ENCODE measurements at places on chromosomes 7 and 10. TPM values are rescaled to one million over a fixed set of nuclear protein-coding genes. Genes with fewer than 3 reads are reported as not detected.
A peak's percentile ranks its signal among the peaks of the same experiment; 100 is the strongest.

GRCh38 chr7:111622084-111622483 lies 59.8 kb upstream of the IMMP2L start:
- H3K4me1 ChIP-seq, result no peaks in the 10 kb centered on the region
- H3K27ac ChIP-seq, result no peak overlapping the region
- DNase-seq, result no peak
- peaks cover 5% of the 10 kb centered on the region for H3K27me3 ChIP-seq
- H3K4me3 ChIP-seq, result no peak overlapping the region
- H3K36me3 ChIP-seq, result no peaks in the 10 kb centered on the region

The ZEB1 gene
- 28.4 TPM for total RNA-seq

The PGAM2 gene
- total RNA-seq, result 0.49 TPM

The LRRTM3 gene
- not detected for total RNA-seq

DNA sequence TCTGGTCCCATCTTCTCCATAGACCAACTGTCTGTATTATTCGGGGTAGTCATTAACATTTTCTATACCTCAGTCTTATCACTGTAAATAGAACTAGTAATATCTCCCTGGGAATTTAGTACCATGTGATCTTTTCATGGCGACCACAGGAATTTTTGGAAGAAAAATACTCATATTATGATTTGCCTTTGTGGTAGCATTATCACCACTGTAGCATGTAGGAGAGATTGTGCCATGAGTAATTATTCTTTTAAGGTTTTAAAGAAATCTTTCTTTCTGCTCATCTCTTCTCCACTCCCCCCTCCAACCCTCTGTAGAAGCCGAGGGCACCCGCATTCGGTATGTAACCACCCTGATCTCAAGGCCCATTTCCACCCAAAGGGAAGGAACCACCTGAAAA lies 25.0 kb downstream of the ZNF365 start:
- H3K27ac ChIP-seq, result no peak overlapping the region
- H3K4me3 ChIP-seq, result no peak overlapping the region
- peaks cover 14% of the 10 kb centered on the region for H3K27me3 ChIP-seq
- no peaks in the 10 kb centered on the region for H3K36me3 ChIP-seq

GRCh38 chr10:45438466-45439090 lies 64.6 kb downstream of the ALOX5 start:
- H3K27me3 ChIP-seq, result no peaks in the 10 kb centered on the region
- H3K4me3 ChIP-seq, result no peak overlapping the region
- no peak overlapping the region for H3K27ac ChIP-seq
- no peaks in the 10 kb centered on the region for H3K36me3 ChIP-seq
- no peak for DNase-seq

The KCNIP2 gene
- total RNA-seq, result 2.4 TPM

The INSYN2A gene
- not detected for total RNA-seq

The PMS2 gene
- 22.8 TPM for total RNA-seq

DNA sequence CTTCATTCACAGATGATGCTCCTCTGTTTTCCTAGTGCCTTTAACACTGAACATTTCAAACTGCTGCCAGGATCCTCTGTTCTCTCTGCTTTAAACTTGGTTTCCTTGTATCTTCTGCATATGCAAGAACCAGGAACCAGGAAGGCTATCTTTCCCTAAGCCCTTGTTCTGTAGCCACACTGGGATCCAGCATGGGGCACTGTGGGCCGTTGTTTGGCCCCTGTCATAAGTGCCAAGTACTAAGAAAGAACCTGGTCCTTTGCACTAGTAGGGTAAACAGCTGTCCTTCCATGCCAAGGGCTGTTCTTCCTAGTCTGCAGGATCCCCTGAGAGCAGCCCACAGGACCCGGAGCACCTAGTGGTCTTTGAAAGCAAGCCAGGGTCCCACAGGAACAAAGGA lies 49.0 kb upstream of the TRIM8 start:
- H3K27me3 ChIP-seq, result no peaks in the 10 kb centered on the region
- no peak for DNase-seq
- no peak overlapping the region for H3K4me3 ChIP-seq
- H3K27ac ChIP-seq, result no peak overlapping the region
- H3K4me1 ChIP-seq, result no peaks in the 10 kb centered on the region

DNA sequence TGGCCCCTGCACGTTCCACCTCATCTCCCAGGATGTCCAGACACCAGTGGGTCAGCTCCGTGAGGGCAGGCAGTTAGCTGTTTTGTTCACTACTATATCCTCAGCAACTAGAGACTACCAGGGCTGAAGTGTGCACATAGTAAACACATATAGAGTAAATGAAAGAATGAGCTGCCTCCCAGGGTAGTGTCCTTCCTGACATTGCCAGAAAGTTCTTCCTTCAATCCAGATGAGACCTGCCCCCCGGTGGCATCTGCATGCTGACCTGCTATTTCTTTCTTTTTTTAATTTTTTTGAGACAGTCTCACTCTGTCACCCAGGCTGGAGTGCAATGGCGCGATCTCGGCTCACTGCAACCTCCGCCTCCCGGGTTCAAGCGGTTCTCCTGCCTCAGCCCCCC lies 14.0 kb upstream of the ARPC1A start:
- H3K27ac ChIP-seq, result no peak overlapping the region
- peaks cover 12% of the 10 kb centered on the region for H3K4me1 ChIP-seq
- no peak for DNase-seq
- peaks cover 1% of the 10 kb centered on the region for H3K27me3 ChIP-seq
- H3K36me3 ChIP-seq, result no peaks in the 10 kb centered on the region
- H3K4me3 ChIP-seq, result no peak overlapping the region

GRCh38 chr7:105304040-105304895 lies 84.5 kb downstream of the SRPK2 start:
- H3K27me3 ChIP-seq, result no peaks in the 10 kb centered on the region
- H3K4me1 ChIP-seq, result peaks cover 61% of the 10 kb centered on the region
- DNase-seq, result peak; percentile 32
- H3K27ac ChIP-seq, result peak overlapping the region; percentile 40

DNA sequence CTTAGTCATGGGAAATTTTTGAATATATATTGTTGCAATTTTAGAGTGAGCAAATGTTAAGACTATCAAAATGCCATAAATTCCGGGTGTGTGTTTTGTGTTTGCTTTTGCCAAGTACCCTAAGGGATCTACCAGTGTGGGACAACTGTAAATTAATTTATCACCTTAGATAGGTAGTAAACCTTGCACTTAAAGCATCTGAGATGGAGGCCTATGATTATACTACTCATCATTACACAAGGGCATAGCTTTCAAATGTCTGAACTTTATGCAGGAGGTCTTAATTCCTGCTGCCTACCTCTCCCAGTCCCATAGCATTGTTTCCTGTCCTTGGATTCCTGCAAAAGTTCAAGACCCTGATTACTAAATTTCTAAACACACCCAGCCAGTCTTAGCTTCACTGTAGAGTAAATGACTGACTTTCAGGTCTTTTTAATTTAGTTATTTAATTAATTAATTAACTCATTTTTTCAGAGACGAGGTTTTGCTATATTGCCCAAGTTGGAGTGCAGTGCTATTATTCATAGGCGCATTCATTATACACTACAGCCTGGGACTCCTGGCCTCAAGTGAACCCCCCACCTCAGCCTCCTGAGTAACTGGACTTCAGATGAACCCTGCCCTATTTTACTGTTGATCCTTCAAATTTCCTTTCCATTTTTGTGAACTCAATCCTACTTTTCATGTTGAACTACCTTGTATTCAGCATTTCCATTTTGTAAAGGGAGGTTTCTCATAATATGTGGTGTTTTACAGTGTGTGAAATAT lies 47.0 kb downstream of the THSD7A start:
- no peak overlapping the region for H3K4me3 ChIP-seq
- H3K4me1 ChIP-seq, result no peaks in the 10 kb centered on the region
- DNase-seq, result no peak
- H3K36me3 ChIP-seq, result no peaks in the 10 kb centered on the region

- H3K27me3 ChIP-seq, result no peaks in the 10 kb centered on the region
- H3K27ac ChIP-seq, result no peak overlapping the region
- H3K36me3 ChIP-seq, result peaks cover under 1% of the 10 kb centered on the region
- DNase-seq, result no peak
Measured at GRCh38 chr7:2651847-2652735, 20.3 kb downstream of the TTYH3 start.

The NPY4R gene
- not detected for total RNA-seq

- H3K4me1 ChIP-seq, result no peaks in the 10 kb centered on the region
- H3K4me3 ChIP-seq, result no peak overlapping the region
- no peaks in the 10 kb centered on the region for H3K27me3 ChIP-seq
- H3K27ac ChIP-seq, result no peak overlapping the region
Measured at GRCh38 chr7:158161194-158161593, 426.4 kb downstream of the PTPRN2 start.

- DNase-seq, result no peak
- no peaks in the 10 kb centered on the region for H3K4me1 ChIP-seq
- no peak overlapping the region for H3K4me3 ChIP-seq
Measured at GRCh38 chr7:47634273-47634672, 52.4 kb upstream of the TNS3 start.

- H3K27ac ChIP-seq, result no peak overlapping the region
- H3K4me3 ChIP-seq, result no peak overlapping the region
- DNase-seq, result no peak
- peaks cover 62% of the 10 kb centered on the region for H3K4me1 ChIP-seq
- no peaks in the 10 kb centered on the region for H3K36me3 ChIP-seq
Measured at GRCh38 chr7:101171442-101171837, 6.1 kb upstream of the VGF start.

DNA sequence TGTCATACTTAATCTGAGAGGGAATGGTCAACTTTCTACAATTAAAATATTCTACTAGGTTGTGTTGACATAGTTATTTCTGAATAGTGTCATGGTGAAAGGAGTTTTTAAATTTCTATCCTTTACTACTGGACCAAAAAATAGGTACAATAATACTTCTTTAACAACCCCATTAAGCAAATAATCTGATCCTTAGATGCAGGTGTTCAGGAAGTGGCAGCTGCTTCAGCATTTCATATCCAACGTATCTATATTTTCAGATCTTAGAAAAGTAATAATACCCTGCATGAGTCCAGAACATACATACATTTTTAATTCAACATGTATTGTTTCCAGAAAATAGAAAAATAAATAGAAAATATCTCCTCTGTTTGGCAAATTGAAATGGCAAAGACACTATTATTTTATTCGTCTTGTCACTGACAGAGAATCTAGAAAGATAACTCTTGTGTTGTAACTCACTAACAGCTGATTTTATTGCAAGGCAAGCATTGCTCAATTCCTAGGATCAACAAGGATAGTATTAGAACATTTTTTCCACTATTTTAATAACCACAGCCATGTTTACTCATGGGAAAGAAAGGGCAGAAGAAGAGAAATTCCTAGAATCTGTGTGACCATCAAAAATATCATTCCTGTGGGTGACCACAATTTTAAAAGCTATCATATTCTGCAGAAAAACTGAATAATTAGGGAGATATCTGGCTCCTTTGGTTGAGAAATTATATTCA lies 159.3 kb upstream of the CNTNAP2 start:
- no peak overlapping the region for H3K27ac ChIP-seq
- H3K27me3 ChIP-seq, result no peaks in the 10 kb centered on the region
- no peak for DNase-seq

The PLCE1 gene
- total RNA-seq, result not detected

- H3K36me3 ChIP-seq, result peaks cover 60% of the 10 kb centered on the region
- peak overlapping the region; percentile 92 for H3K27ac ChIP-seq
- peaks cover 84% of the 10 kb centered on the region for H3K4me1 ChIP-seq
- H3K4me3 ChIP-seq, result no peak overlapping the region
- H3K27me3 ChIP-seq, result no peaks in the 10 kb centered on the region
Measured at GRCh38 chr10:71755179-71755879, 18.0 kb downstream of the VSIR start.

DNA sequence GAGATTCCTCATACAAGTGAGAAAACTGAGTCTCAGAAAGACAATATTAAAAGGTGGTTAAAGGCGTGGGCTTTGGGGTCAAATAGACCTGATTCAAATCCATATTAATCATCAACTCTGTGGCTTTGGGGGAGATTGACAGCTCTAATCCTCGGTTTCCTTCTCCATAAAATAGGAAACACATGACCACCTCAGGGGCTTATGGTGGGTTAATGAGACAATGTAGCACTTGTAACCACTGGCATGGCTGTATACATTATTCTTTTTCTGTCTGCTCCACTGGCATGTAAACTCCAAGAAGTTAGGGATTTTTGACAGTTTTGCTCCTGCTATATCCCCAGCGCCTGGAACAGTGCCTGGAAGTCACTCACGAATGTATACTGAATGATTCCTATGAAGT lies 120.8 kb upstream of the GAD2 start:
- peaks cover 2% of the 10 kb centered on the region for H3K27me3 ChIP-seq
- no peak overlapping the region for H3K4me3 ChIP-seq
- no peaks in the 10 kb centered on the region for H3K36me3 ChIP-seq
- DNase-seq, result no peak
- no peak overlapping the region for H3K27ac ChIP-seq

GRCh38 chr10:112970021-112970420 lies 20.0 kb downstream of the TCF7L2 start:
- peaks cover 15% of the 10 kb centered on the region for H3K27me3 ChIP-seq
- H3K27ac ChIP-seq, result no peak overlapping the region
- no peak overlapping the region for H3K4me3 ChIP-seq
- DNase-seq, result no peak
- H3K4me1 ChIP-seq, result no peaks in the 10 kb centered on the region

- no peaks in the 10 kb centered on the region for H3K27me3 ChIP-seq
- H3K4me3 ChIP-seq, result no peak overlapping the region
- H3K36me3 ChIP-seq, result no peaks in the 10 kb centered on the region
- H3K27ac ChIP-seq, result no peak overlapping the region
Measured at GRCh38 chr7:46713868-46714596, 793.0 kb upstream of the IGFBP3 start.

- no peak for DNase-seq
- H3K4me1 ChIP-seq, result peaks cover 28% of the 10 kb centered on the region
- peaks cover 23% of the 10 kb centered on the region for H3K36me3 ChIP-seq
- peak overlapping the region; percentile 91 for H3K27ac ChIP-seq
- peak overlapping the region; percentile 96 for H3K4me3 ChIP-seq
Measured at GRCh38 chr7:26291251-26291650, 411 bp upstream of the SNX10 start.

- no peak overlapping the region for H3K4me3 ChIP-seq
- H3K4me1 ChIP-seq, result no peaks in the 10 kb centered on the region
- H3K27ac ChIP-seq, result no peak overlapping the region
- H3K27me3 ChIP-seq, result no peaks in the 10 kb centered on the region
- H3K36me3 ChIP-seq, result no peaks in the 10 kb centered on the region
Measured at GRCh38 chr7:131145026-131145425, 182.7 kb upstream of the MKLN1 start.

The CALY gene
- total RNA-seq, result not detected

- H3K4me3 ChIP-seq, result no peak overlapping the region
- H3K27me3 ChIP-seq, result peaks cover 2% of the 10 kb centered on the region
- no peak overlapping the region for H3K27ac ChIP-seq
- H3K4me1 ChIP-seq, result no peaks in the 10 kb centered on the region
- H3K36me3 ChIP-seq, result peaks cover 3% of the 10 kb centered on the region
Measured at GRCh38 chr7:73960548-73960947, 67.4 kb upstream of the ELN start.

Measured in activated CD8-positive, alpha-beta T cell treated with anti-CD3 and anti-CD28 coated beads for 36 hours (primary cell).